ENCODE measurements at places on chromosomes 2 and 18. TPM values are rescaled to one million over a fixed set of nuclear protein-coding genes. Genes with fewer than 3 reads are reported as not detected.

CKAP2L gene
- 0.48 TPM for total RNA-seq

HOXD13 gene
- not detected for total RNA-seq

LPIN2 gene
- total RNA-seq: 5.1 TPM

MOCOS gene
- 15.9 TPM for total RNA-seq

KCNG2 gene
- total RNA-seq: not detected

SH3RF3 gene
- total RNA-seq: under 0.01 TPM

BUB1 gene
- total RNA-seq: 6.5 TPM

GNLY gene
- not detected for total RNA-seq

DNAH6 gene
- under 0.01 TPM for total RNA-seq

SNTG2 gene
- total RNA-seq: not detected

CD226 gene
- 1.9 TPM for total RNA-seq

IL36RN gene
- 8.4 TPM for total RNA-seq

EXOC6B gene
- 45.8 TPM for total RNA-seq

SP3 gene
- 130 TPM for total RNA-seq

GLI2 gene
- total RNA-seq: under 0.01 TPM

SERPINB11 gene
- total RNA-seq: not detected

RBM44 gene
- 0.24 TPM for total RNA-seq

LAMA3 gene
- 582 TPM for total RNA-seq

SCN3A gene
- 0.72 TPM for total RNA-seq

ODC1 gene
- total RNA-seq: 269 TPM
